Kidney (tissue), 22 donors: ENCODE measurements at places on chromosomes 7 and 10. TPM values are rescaled to one million over a fixed set of nuclear protein-coding genes. Genes with fewer than 3 reads are reported as not detected.
A peak's percentile ranks its signal among the peaks of the same experiment; 100 is the strongest.

DNA sequence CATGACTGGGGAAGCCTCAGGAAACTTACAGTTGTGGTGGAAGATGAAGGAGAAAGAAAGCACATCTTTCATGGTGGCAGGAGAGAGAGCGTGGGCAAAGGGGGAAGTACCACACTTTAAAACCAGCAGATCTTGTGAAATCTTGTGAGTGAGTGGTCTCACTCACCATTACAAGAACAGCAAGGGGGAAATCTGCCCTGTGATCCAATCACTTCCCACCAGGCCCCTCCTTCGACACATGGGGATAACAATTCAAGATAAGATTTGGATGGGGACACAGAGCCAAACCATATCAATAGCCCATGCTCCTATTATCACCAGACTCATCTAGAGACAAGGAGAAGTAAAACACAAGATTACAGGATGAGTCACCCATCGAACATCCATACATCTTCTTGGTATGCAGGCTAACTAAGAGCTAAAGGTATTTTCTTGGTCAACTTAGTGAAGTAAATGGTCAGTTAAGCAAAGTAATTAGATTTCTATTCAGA, 55.3 kb upstream of the YAE1 start:
- H3K4me1 ChIP-seq, result no peaks in the 10 kb centered on the region
- H3K36me3 ChIP-seq, result no peaks in the 10 kb centered on the region
- no peak for DNase-seq
- H3K27me3 ChIP-seq, result no peaks in the 10 kb centered on the region
- H3K4me3 ChIP-seq, result no peak overlapping the region

DNA sequence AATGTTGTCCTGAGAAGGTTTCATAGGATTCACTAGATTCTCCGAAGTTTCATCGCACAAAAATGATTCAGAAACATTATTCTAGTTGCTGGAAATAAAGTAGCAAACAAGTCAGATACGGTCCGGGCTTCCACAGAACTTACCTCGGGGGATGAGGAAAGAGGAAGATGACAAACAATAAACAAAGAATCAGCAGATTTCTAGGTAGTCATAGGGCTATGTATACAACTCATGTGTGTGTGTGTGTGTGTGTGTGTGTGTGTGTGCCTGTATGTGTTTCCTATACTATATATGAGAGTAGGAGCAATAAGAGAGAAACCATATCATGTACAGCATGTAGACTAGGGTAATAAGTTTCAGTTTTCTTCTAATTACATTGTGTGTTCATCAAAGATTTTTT, 16.5 kb downstream of the TMEM236 start:
- no peaks in the 10 kb centered on the region for H3K36me3 ChIP-seq
- no peak overlapping the region for H3K27ac ChIP-seq
- no peaks in the 10 kb centered on the region for H3K4me1 ChIP-seq
- no peak overlapping the region for H3K4me3 ChIP-seq

DNA sequence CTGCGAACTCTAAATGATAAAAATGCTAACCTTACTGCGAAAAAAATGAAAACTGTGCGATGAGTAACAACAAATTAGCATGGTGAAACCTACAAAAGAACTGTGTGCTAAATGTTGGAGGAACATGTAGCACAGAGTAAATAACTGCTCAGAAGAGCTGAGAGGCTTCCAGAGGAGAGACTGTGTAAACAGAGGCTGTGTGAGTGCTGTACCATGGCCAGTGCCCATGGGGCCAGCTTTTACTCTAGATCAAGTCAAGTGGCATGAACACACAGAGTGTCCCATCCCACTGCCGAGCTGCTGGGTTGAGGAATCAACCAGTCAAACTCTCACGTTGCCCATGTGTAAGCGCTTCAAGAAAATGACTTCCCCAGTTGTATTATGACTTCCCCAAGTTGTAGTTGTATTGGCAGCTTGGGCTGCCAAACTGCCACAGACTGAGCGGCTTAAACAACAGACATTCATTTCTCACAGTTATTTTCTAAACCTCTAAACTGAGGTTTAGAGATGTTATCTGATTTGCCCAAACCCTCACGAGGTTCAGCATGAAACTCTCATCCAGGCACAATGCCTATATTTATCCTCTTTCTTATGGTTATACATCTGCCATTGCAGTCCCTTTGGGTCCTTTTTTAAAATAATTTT, 270.7 kb downstream of the ABCA13 start:
- no peak for DNase-seq
- no peak overlapping the region for H3K27ac ChIP-seq
- H3K4me3 ChIP-seq, result no peak overlapping the region
- no peaks in the 10 kb centered on the region for H3K27me3 ChIP-seq
- no peaks in the 10 kb centered on the region for H3K36me3 ChIP-seq

- H3K4me3 ChIP-seq, result no peak overlapping the region
- H3K27me3 ChIP-seq, result no peaks in the 10 kb centered on the region
- peaks cover 14% of the 10 kb centered on the region for H3K4me1 ChIP-seq
- no peaks in the 10 kb centered on the region for H3K36me3 ChIP-seq
- no peak for DNase-seq
Measured at GRCh38 chr10:71766717-71767419, 6.5 kb downstream of the VSIR start.

Gene RPEL1
- polyA plus RNA-seq, result not detected

Gene FAM131B
- polyA plus RNA-seq, result 0.19 TPM

GRCh38 chr7:141785706-141786552, 4.1 kb upstream of the TAS2R5 start:
- H3K4me1 ChIP-seq, result no peaks in the 10 kb centered on the region
- H3K27ac ChIP-seq, result no peak overlapping the region
- H3K27me3 ChIP-seq, result no peaks in the 10 kb centered on the region
- H3K36me3 ChIP-seq, result peaks cover 7% of the 10 kb centered on the region
- peak; percentile 56 for DNase-seq
